Osteoblast (primary cell): ENCODE measurements at places on chromosomes 11 and 22. TPM values are rescaled to one million over a fixed set of nuclear protein-coding genes. Genes with fewer than 3 reads are reported as not detected.

Gene CST6
- 1.8 and 2.9 TPM in 2 replicates for total RNA-seq

Gene RRP8
- total RNA-seq, result 7.2 and 10.6 TPM in 2 replicates

Gene RFPL1
- not detected in 2 replicates for total RNA-seq

Gene TENM4
- total RNA-seq, result 63.3 and 76.9 TPM in 2 replicates

Gene CYP2D6
- 0.29 and 0.36 TPM in 2 replicates for total RNA-seq

Gene KCNJ11
- under 0.01 TPM in 1 of 2 replicates, not detected in the other for total RNA-seq

Gene ART1
- not detected in 2 replicates for total RNA-seq

Gene CARD10
- total RNA-seq, result 11.9 and 12.7 TPM in 2 replicates

Gene MAJIN
- not detected in 2 replicates for total RNA-seq

Gene TRPC6
- under 0.01 and 0.36 TPM in 2 replicates for total RNA-seq

DNA sequence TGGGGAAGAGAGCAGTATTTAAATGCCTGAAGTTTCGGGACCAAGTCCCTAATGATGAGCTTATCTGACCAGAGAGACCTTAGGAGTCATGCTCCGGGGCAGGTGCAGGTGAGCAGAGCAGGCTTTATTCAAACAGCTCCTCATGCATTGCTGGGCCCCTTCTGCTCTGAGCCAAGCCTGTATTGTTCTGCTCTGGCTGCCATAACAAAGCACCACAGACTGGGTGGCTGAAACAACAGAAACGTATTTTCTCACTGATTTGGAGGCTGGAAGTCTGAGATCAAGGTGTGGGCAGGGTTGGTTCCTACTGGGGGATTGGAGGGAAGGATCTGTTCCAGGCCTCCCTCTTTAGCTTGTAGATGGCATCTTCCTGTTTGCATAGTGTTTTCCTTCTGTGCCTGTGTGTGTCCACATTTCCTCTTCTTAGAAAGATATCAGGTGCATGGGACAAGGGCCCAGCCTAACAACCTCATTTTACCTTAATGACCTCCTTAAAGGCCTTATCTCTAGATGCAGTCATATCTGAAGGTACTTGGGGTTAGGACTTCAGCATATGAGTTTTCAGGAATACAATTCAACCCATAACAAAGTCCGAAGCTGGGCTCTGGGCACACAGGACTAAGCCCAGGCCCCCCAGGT is 97.1 kb upstream of the PARVA start:
- no peak overlapping the region for H3K4me3 ChIP-seq
- DNase-seq, result no peak
- H3K27ac ChIP-seq, result peak overlapping the region; percentile 98
- H3K4me1 ChIP-seq, result peaks cover 52% of the 10 kb centered on the region
- H3K36me3 ChIP-seq, result no peaks in the 10 kb centered on the region
- H3K27me3 ChIP-seq, result no peaks in the 10 kb centered on the region

GRCh38 chr11:113546757-113547507 is 71.7 kb upstream of the DRD2 start:
- no peaks in the 10 kb centered on the region for H3K36me3 ChIP-seq
- DNase-seq, result peak; percentile 65
- peaks cover 26% of the 10 kb centered on the region for H3K4me1 ChIP-seq
- no peak overlapping the region for H3K4me3 ChIP-seq
- peaks cover 5% of the 10 kb centered on the region for H3K27me3 ChIP-seq

- no peaks in the 10 kb centered on the region for H3K27me3 ChIP-seq
- H3K4me1 ChIP-seq, result peaks cover 58% of the 10 kb centered on the region
- no peaks in the 10 kb centered on the region for H3K36me3 ChIP-seq
- H3K4me3 ChIP-seq, result no peak overlapping the region
- peak overlapping the region; percentile 98 for H3K27ac ChIP-seq
Observed at GRCh38 chr11:12280838-12281565, 96.4 kb upstream of the PARVA start.

DNA sequence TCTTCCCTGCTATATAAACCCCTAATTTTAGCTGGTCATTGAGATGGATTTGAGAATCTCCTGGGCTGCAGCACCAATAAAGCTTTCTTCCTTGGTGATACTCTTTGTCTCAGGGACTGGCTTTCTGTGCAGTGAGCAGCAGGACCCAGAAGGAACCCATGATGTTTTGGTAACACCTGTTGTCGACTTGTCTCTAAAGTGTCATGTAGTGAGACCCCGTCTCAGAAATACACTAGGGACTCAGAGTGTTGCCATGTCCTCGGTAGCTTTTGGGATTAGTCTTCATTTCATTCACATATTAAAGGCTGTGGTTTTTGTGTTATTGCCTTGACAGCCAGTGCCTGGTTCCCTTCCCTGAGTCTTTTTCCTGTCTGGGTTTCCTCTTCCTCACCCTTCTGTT is 1078.7 kb downstream of the TBC1D22A start:
- no peak for DNase-seq
- no peaks in the 10 kb centered on the region for H3K36me3 ChIP-seq
- no peak overlapping the region for H3K27ac ChIP-seq
- no peaks in the 10 kb centered on the region for H3K27me3 ChIP-seq
- H3K4me3 ChIP-seq, result no peak overlapping the region
- H3K4me1 ChIP-seq, result no peaks in the 10 kb centered on the region

- peak; percentile 90 for DNase-seq
- peaks cover 6% of the 10 kb centered on the region for H3K4me1 ChIP-seq
- H3K4me3 ChIP-seq, result no peak overlapping the region
- no peaks in the 10 kb centered on the region for H3K27me3 ChIP-seq
- H3K27ac ChIP-seq, result no peak overlapping the region
Observed at GRCh38 chr22:36510966-36511881, 4.4 kb upstream of the FOXRED2 start.

DNA sequence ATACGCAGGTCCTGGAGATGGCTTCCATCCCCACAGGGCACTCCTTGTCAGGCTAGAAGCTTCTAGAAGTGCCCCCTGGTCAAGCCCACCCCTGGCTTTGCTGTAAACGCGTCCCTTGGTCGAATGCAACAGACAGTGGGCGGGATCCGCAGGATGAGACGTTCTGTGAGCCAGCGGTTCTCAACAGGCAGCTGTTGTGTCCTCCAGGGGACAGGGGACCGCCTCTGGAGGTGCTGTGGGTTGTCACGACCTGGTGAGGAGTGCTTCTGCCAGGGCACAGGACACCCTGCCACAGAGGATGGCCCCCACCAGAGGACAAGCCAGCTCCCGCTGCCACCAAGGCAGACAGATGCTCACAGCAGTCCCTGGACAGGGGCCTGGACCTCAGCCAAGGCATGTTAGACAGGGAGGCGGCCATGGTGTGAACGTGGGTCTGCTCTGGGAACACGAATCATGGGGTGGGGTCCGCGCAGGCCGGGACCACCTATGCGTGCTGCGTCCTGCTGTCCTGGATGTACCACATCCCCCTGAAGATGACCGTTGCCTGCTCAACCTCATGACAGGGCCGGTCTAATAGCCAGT is 11.7 kb downstream of the CRELD2 start:
- H3K27me3 ChIP-seq, result no peaks in the 10 kb centered on the region
- H3K36me3 ChIP-seq, result peaks cover 2% of the 10 kb centered on the region
- H3K4me1 ChIP-seq, result peaks cover 3% of the 10 kb centered on the region
- H3K4me3 ChIP-seq, result no peak overlapping the region
- H3K27ac ChIP-seq, result no peak overlapping the region

DNA sequence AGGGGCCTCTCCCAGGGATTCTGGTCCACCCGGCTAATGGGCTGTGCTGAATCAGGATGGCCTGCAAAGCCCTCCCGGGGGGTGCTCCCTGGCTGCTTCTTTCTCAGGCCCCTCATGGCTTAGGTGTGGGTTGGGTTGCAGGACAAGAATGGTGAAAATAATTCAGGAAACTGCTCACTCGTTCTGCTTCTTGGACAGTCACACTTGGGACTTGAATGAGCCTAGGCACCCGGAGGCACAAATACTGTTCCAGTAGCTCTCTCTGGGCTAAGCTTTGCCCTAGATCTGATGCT is 83.2 kb downstream of the TRIM29 start:
- no peak for DNase-seq
- no peak overlapping the region for H3K4me3 ChIP-seq
- no peaks in the 10 kb centered on the region for H3K27me3 ChIP-seq
- no peak overlapping the region for H3K27ac ChIP-seq

- no peak overlapping the region for H3K27ac ChIP-seq
- peak; percentile 18 for DNase-seq
- peaks cover 5% of the 10 kb centered on the region for H3K4me1 ChIP-seq
- H3K36me3 ChIP-seq, result no peaks in the 10 kb centered on the region
Observed at GRCh38 chr11:76587820-76588454, 82.6 kb downstream of the LRRC32 start.

- no peaks in the 10 kb centered on the region for H3K4me1 ChIP-seq
- no peak for DNase-seq
- H3K4me3 ChIP-seq, result no peak overlapping the region
- no peaks in the 10 kb centered on the region for H3K36me3 ChIP-seq
- no peak overlapping the region for H3K27ac ChIP-seq
Observed at GRCh38 chr11:91261513-91261912, 963.1 kb upstream of the FAT3 start.

- DNase-seq, result no peak
- H3K4me1 ChIP-seq, result no peaks in the 10 kb centered on the region
- H3K27me3 ChIP-seq, result no peaks in the 10 kb centered on the region
- H3K27ac ChIP-seq, result no peak overlapping the region
- H3K4me3 ChIP-seq, result no peak overlapping the region
- no peaks in the 10 kb centered on the region for H3K36me3 ChIP-seq
Observed at GRCh38 chr11:43035086-43035485, 276.7 kb upstream of the API5 start.

DNA sequence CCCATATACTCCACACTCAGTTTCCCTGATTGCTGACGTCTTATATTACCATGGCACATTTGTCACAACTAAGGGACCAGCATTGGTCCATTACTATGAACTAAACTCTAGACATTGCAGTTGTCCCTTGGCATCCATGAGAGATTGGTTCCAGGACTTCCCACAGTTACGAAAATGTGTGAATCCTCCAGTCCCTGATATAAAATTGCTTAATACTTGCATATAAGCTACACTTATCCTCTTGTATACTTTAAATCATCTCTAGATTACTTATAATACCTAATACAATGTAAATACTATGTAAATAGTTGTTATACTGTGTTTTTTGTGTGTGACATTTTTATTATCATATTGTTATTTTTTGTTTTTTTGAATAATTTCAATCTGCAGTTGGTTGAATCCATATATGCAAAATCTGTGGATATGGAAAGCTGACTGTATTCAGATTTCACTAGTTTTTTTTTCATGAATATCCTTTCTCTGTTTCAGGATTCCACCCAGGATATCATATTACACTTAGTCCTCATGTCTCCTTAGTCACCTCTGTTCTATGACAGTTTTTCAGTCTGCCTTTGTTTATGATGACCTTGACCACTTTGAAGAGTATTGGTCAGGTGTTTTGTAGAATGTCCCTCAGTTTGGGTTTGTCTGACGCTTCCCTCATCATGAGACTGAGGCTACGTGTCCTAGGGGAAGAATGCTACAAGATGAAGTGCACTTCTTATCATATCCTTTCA is 55.3 kb downstream of the INSC start:
- no peak overlapping the region for H3K27ac ChIP-seq
- DNase-seq, result no peak
- no peak overlapping the region for H3K4me3 ChIP-seq
- no peaks in the 10 kb centered on the region for H3K36me3 ChIP-seq
- H3K27me3 ChIP-seq, result no peaks in the 10 kb centered on the region

- no peaks in the 10 kb centered on the region for H3K36me3 ChIP-seq
- no peaks in the 10 kb centered on the region for H3K4me1 ChIP-seq
- no peaks in the 10 kb centered on the region for H3K27me3 ChIP-seq
- no peak overlapping the region for H3K27ac ChIP-seq
- no peak for DNase-seq
Observed at GRCh38 chr11:7437696-7438095, 47.6 kb upstream of the OLFML1 start.

- no peak overlapping the region for H3K27ac ChIP-seq
- peak overlapping the region; percentile 70 for H3K4me3 ChIP-seq
- H3K36me3 ChIP-seq, result no peaks in the 10 kb centered on the region
- peak; percentile 71 for DNase-seq
Observed at GRCh38 chr11:14642873-14643696, 519 bp upstream of the PDE3B start.

DNA sequence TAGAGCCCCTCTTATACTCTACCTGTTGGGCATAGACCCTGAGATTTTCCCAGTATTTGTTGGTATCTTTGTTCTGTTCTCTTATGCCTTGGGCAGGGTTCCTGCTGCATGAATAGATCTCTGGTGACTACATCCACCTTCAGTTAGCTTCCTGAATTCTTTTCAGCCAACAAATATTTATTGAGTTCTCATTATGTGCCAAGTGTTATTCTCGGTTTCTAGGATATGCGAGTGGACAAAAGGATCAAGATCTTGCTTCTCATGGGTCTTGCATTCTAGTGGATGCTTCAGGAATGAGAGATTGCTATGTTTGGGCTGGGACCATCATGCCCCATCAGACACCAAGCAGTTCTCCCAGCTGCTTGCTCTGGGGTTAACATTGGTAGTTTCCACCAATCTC is 340.0 kb downstream of the METTL15 start:
- peaks cover 19% of the 10 kb centered on the region for H3K4me1 ChIP-seq
- DNase-seq, result no peak
- H3K27ac ChIP-seq, result peak overlapping the region; percentile 62
- H3K36me3 ChIP-seq, result no peaks in the 10 kb centered on the region
- no peak overlapping the region for H3K4me3 ChIP-seq

DNA sequence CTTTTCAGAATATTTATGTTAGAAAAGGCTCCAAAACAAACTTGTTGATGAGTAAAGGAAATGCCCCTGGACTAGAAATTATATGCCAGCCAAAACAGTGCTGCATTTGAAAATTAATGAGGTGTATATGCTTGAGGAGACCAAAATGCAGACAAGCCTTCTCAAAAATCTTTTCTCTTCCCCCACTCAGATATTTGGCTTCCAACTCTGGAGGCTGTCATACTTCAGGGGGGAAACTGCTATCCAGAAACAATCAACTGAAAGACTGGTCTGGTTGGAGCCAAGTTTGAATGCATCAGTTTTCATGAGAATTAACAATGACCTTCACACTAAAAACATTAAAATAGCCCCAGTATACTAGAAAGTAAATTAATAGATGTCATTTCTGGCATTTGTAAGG is 98.2 kb downstream of the SGSM3 start:
- H3K4me3 ChIP-seq, result no peak overlapping the region
- no peaks in the 10 kb centered on the region for H3K27me3 ChIP-seq
- H3K27ac ChIP-seq, result no peak overlapping the region
- H3K36me3 ChIP-seq, result no peaks in the 10 kb centered on the region
- H3K4me1 ChIP-seq, result no peaks in the 10 kb centered on the region
